ENCODE measurements at places on chromosomes 7 and 10. TPM values are rescaled to one million over a fixed set of nuclear protein-coding genes. Genes with fewer than 3 reads are reported as not detected.

- H3K27me3 ChIP-seq: no peaks in the 10 kb centered on the region
- no peaks in the 10 kb centered on the region for H3K36me3 ChIP-seq
- H3K4me3 ChIP-seq: no peak overlapping the region
- peaks cover 6% of the 10 kb centered on the region for H3K4me1 ChIP-seq
Observed at GRCh38 chr7:135253851-135254771, 20.5 kb downstream of the STRA8 start.

DNA sequence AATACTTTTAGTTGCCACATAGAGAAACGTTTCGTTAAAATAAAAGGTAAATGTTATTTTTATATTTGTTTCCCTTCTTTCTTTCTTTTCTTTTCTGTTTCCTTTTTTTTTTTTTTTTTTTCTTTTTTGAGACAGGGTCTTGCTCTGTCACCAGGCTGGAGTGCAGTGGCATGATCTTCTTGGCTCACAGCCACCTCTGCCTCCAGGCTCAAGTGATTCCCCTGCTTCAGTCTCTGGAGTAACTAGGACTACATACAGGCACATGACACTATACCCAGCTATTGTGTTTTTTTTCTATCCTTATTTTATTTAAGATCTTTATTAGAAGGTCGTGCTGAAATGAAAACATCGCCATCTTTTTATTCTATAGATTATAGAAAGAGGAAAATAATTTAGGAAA, 661.8 kb upstream of the MBL2 start:
- H3K4me3 ChIP-seq: no peak overlapping the region
- H3K4me1 ChIP-seq: no peaks in the 10 kb centered on the region
- no peaks in the 10 kb centered on the region for H3K36me3 ChIP-seq
- H3K27ac ChIP-seq: no peak overlapping the region
- no peaks in the 10 kb centered on the region for H3K27me3 ChIP-seq
- no peak for DNase-seq

GRCh38 chr7:80890426-80891258, 28.2 kb downstream of the SEMA3C start:
- DNase-seq: no peak
- H3K4me3 ChIP-seq: no peak overlapping the region
- peaks cover 3% of the 10 kb centered on the region for H3K4me1 ChIP-seq
- H3K27ac ChIP-seq: no peak overlapping the region
- no peaks in the 10 kb centered on the region for H3K36me3 ChIP-seq

DNA sequence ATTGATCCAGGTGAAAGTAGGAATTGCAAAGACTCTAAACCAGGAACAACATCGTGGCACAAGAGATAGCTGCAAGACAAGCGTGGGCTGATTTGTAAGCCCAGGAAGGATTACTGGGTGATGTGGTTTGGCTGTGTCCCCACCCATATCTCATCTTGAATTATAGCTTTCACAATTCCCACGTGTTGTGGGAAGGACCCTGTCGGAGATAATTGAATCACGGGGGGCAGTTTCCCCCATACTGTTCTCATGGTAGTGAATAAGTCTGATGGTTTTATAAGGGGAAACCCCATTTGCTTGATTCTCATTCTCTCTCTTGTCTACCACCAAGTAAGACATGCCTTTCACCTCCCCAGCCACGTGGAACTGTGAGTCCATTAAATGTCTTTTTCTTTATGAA, 59.5 kb downstream of the ST8SIA6 start:
- H3K4me1 ChIP-seq: no peaks in the 10 kb centered on the region
- H3K36me3 ChIP-seq: no peaks in the 10 kb centered on the region

GRCh38 chr10:77920495-77920894, 6.1 kb downstream of the DLG5 start:
- H3K27ac ChIP-seq: no peak overlapping the region
- no peak overlapping the region for H3K4me3 ChIP-seq
- peaks cover 25% of the 10 kb centered on the region for H3K4me1 ChIP-seq
- no peak for DNase-seq

DNA sequence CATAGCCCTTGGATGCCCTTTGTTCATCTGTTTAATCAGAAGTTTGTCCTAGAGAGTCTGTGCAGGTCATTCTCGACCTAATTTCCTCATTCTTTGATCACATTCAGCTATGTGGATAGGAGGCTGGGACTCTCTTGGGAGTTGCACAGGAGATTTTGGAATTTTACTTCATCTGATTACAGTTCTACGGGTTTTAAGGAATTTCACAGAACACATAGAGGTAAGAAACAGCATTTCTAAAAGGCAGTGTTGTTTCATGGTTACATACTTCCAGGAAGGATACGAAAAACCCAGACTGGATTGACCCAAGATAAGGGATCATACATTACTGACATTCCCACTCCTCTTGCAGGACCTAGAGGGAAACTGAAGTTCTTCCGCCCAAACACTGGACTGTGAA, 45.9 kb downstream of the GATA3 start:
- no peaks in the 10 kb centered on the region for H3K36me3 ChIP-seq
- H3K27ac ChIP-seq: no peak overlapping the region
- H3K27me3 ChIP-seq: no peaks in the 10 kb centered on the region

- no peaks in the 10 kb centered on the region for H3K27me3 ChIP-seq
- DNase-seq: no peak
- no peak overlapping the region for H3K4me3 ChIP-seq
- no peaks in the 10 kb centered on the region for H3K4me1 ChIP-seq
- H3K27ac ChIP-seq: no peak overlapping the region
Observed at GRCh38 chr10:60426425-60426824, 36.8 kb upstream of the ANK3 start.

DNA sequence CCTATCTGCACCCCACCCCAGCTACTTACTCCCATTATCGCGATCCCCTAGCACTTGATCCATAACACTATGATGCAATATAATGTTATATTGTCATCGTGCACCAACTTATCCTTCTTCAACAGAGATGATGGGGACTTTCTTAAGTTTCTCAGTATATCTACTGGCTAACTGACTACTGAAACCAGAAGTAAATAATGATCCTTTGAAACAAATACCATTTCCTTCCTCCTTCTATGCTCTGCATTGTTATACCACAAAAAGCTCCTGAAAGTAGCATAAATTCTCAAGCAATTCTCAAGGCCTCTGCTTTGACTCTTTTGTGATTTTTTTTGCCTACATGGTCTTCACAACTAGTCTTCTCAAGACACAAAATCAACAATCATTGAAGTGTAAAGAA, 68.9 kb downstream of the HTR7 start:
- no peaks in the 10 kb centered on the region for H3K36me3 ChIP-seq
- DNase-seq: no peak
- no peak overlapping the region for H3K27ac ChIP-seq

GRCh38 chr7:28957751-28958234, 337 bp downstream of the TRIL start:
- peak overlapping the region; percentile 48 for H3K4me3 ChIP-seq
- H3K27ac ChIP-seq: peak overlapping the region; percentile 15
- H3K36me3 ChIP-seq: no peaks in the 10 kb centered on the region
- DNase-seq: no peak
- peaks cover 14% of the 10 kb centered on the region for H3K4me1 ChIP-seq
- H3K27me3 ChIP-seq: no peaks in the 10 kb centered on the region

- H3K27me3 ChIP-seq: no peaks in the 10 kb centered on the region
- peak; percentile 22 for DNase-seq
- H3K27ac ChIP-seq: no peak overlapping the region
- no peaks in the 10 kb centered on the region for H3K4me1 ChIP-seq
Observed at GRCh38 chr7:159118623-159119022, 26.0 kb downstream of the VIPR2 start.

GRCh38 chr10:113450046-113450804, 102.6 kb upstream of the HABP2 start:
- no peaks in the 10 kb centered on the region for H3K36me3 ChIP-seq
- no peak overlapping the region for H3K4me3 ChIP-seq
- H3K4me1 ChIP-seq: peaks cover 4% of the 10 kb centered on the region
- no peak for DNase-seq
- no peak overlapping the region for H3K27ac ChIP-seq
- H3K27me3 ChIP-seq: no peaks in the 10 kb centered on the region

- no peaks in the 10 kb centered on the region for H3K36me3 ChIP-seq
- no peak for DNase-seq
- H3K27me3 ChIP-seq: no peaks in the 10 kb centered on the region
- no peak overlapping the region for H3K4me3 ChIP-seq
- H3K4me1 ChIP-seq: peaks cover 2% of the 10 kb centered on the region
Observed at GRCh38 chr10:74983383-74983782, 128.1 kb upstream of the SAMD8 start.

- no peak overlapping the region for H3K4me3 ChIP-seq
- no peaks in the 10 kb centered on the region for H3K27me3 ChIP-seq
- H3K36me3 ChIP-seq: no peaks in the 10 kb centered on the region
- H3K4me1 ChIP-seq: no peaks in the 10 kb centered on the region
- no peak for DNase-seq
- H3K27ac ChIP-seq: no peak overlapping the region
Observed at GRCh38 chr10:83562381-83562780, 576.9 kb upstream of the GHITM start.

- no peak for DNase-seq
- no peak overlapping the region for H3K27ac ChIP-seq
- no peaks in the 10 kb centered on the region for H3K27me3 ChIP-seq
- H3K36me3 ChIP-seq: no peaks in the 10 kb centered on the region
- H3K4me1 ChIP-seq: no peaks in the 10 kb centered on the region
Observed at GRCh38 chr7:82932516-82932915, 230.2 kb downstream of the PCLO start.

DNA sequence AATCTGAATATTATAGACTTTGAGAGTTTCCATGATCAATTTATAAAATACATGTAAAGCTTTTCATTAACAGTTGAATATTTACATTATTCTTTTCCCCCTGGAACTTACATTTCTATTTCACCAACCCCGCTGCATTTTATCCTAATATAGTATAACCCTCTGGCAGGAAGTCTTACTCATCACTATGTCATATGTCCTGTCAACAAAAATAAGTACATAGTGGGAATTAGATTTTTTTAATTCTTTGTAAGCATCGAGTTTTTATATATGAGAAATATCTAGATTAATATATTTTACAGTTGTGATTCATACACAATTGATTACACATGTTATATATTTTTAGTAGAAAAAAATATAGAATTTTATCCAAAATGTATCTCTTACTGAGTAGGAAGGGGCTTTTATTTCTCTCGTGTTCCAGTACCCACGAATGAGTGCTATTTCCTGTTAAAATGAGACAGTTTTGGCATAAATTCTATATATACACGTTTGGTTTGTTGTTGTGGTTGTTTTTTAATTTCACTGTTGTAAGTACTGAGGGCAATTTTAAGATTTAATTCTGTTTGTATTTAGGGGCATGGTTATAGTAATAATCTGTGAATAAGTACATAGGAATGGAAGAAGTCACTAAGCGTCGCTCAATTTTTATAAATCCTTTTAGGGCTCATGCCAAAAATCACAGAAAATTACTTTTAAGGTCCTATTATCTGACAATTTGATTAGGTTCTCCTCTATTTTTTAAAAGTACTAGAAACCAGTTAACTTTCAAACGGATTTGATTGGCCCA, 87.1 kb downstream of the HECW1 start:
- H3K27ac ChIP-seq: no peak overlapping the region
- H3K4me1 ChIP-seq: no peaks in the 10 kb centered on the region
- H3K36me3 ChIP-seq: no peaks in the 10 kb centered on the region
- H3K4me3 ChIP-seq: no peak overlapping the region

LRIT2 gene
- not detected for total RNA-seq

CCDC172 gene
- total RNA-seq: not detected

AP1S1 gene
- 25.4 TPM for total RNA-seq

OPN1SW gene
- not detected for total RNA-seq

LIPA gene
- 39.0 TPM for total RNA-seq

NOS3 gene
- 5.4 TPM for total RNA-seq

TRIM50 gene
- not detected for total RNA-seq

IRF5 gene
- 3.1 TPM for total RNA-seq

TMEM176A gene
- 127 TPM for total RNA-seq

SLC26A3 gene
- 1.9 TPM for total RNA-seq
